ENCODE measurements at places on chromosomes 6 and 20.

GRCh38 chr6:6772751-6773150, 184.2 kb downstream of the LY86 start:
- DNase-seq = no peak

GRCh38 chr6:122645256-122645655, 35.1 kb downstream of the PKIB start:
- no peak for DNase-seq

- DNase-seq = no peak
Measured at GRCh38 chr6:133408543-133408942, 167.4 kb downstream of the EYA4 start.

- no peak for DNase-seq
Measured at GRCh38 chr6:1027795-1028569, 283.9 kb upstream of the FOXQ1 start.

DNA sequence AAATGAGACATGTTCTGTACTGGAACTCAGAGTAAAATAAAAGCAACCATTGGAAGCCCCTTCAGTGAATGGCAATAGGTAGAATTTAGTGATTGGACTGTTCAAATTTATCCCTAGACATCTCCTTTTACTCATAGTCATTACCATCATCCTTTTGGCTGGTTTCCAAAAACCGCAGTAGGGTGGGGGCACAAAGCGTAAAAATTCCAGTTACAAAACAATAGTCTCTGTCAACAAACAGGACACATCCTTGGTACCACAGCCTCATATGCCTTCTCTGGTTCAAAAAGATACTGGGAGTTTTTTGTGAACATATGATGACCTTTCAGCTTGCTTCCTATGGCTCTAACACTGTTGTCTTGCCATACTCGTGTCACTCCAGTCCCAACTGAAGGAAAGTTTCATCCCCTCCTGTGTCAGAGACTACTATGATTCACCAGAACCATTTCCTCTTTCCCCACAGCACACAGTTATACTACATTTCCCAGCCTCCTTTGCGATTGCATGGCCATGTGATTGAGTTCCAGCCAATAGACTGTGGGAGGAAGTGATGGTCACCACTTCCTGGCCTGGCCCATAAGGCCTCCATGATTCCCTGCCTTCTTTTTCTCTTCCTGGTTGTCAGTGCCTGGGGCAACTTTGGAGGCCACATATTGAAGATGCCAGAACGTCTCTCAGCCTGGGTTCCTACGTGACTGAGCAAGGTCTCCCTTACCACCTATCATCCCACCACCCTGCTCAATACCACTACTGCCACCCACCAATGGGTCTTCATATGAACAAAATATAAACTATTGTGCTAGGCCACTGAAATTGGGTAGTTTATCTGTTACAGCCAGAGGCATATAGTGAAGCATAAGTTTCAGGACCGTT, 162.4 kb downstream of the ID4 start:
- DNase-seq = no peak
